ENCODE measurements at places on chromosomes 4 and X.

GRCh38 chr4:125693228-125693627 is 378.5 kb downstream of the FAT4 start:
- no peak for DNase-seq

DNA sequence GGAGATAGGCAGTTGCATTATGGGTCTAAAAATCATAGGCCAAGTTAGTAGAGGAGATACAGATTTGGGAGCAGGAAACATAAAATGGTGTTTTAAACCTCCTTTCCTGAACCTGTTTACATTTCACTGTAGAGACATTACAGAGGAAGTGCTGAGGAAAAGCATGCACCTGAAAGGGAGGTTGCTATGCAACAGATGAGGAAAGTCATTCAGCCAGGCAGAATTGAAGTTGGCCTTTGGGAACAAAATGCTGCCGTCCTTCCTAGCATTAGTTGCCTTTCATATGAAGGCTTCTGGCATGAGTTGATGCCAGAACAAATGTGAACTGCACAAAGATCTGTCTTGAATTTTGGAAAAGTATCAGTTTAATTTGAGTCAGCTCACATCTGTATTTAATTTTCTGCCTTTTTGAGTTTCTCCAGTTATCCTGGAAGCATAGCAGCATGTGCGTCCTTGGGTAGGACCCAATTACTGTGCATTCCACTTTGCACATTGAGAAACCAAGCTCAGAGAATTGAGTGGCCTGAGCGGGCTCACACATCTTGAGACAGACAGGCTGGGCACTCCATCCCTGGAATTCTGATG is 38.2 kb downstream of the MAGED1 start:
- DNase-seq, result no peak

GRCh38 chr4:179128299-179128698 is 1686.1 kb upstream of the AGA start:
- no peak for DNase-seq

GRCh38 chr4:128600410-128600809 is 209.1 kb upstream of the JADE1 start:
- DNase-seq, result no peak

- DNase-seq, result no peak
Observed at GRCh38 chrX:47501226-47502074, 18.4 kb upstream of the ZNF41 start.

GRCh38 chr4:184706453-184706852 is 27.4 kb downstream of the CENPU start:
- no peak for DNase-seq

DNA sequence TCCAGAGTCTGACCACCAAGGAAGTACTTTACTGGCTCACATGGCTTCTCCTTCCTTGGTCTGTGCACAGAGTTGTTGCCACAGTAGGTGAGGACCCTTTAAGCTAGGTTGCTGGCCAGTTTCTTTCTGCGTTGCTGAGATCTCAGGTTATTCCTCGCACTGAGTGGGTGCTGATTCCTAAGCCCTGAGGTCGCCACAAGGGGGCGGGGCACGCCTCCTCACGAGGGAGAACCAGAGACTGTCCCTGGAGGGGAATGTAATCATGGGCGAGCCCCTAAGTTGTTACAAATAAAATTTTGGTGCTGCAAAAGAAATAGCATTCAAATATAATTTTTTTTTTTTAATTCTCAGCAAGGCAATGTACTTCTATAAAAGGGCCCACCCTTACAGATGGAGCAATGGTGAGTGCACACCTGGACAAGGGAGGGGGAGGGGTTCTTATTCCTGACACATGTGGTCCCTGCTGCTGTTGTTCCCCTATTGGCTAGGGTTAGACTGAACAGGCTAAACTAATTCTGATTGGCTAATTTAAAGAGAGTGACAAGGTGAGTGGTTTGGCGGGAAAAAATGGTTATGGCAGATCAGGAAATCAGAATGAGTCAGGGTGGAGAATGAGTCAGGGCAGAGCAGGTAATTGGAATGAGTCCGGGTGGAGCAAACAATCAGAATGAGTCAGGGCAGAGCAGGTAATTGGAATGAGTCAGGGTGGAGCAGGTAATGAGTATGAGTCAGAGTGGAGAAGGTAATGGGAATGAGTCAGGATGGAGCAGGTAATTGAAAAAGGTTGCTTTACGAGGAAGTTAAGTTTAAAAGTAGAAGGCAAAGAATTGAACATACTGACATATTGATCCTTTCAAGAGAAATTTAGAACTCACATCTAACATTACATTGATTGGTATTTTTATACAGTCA is 107.5 kb downstream of the VSIG4 start:
- DNase-seq, result no peak

GRCh38 chrX:17655211-17656034 is 81.9 kb upstream of the SCML1 start:
- no peak for DNase-seq
